ENCODE measurements at places on chromosomes 6 and 20.

DNA sequence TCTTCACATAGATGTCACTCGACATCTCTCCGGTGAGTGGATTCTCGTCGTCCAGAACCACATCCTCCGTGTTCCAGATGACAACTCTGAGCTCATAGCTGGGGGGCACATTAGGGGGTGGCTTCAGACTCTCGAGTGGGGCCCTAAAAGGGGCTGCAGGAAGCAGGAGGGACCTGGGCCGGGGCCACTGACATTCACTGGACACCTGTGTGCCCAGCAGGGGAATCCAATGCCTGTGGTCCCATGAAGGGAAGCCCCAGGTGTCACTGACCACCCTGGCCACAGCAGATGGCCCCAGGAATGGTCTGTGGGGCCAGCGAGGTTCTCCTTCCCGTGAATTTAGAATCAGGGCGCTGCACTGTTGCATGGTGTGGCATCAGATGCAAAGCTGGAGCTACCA lies 18.7 kb downstream of the ERGIC3 start:
- no peak for DNase-seq

- no peak for DNase-seq
Observed at GRCh38 chr6:52720321-52720720, 43.0 kb downstream of the GSTA2 start.

- DNase-seq: peak; percentile 44
Observed at GRCh38 chr6:24905483-24905882, 30.3 kb downstream of the RIPOR2 start.

DNA sequence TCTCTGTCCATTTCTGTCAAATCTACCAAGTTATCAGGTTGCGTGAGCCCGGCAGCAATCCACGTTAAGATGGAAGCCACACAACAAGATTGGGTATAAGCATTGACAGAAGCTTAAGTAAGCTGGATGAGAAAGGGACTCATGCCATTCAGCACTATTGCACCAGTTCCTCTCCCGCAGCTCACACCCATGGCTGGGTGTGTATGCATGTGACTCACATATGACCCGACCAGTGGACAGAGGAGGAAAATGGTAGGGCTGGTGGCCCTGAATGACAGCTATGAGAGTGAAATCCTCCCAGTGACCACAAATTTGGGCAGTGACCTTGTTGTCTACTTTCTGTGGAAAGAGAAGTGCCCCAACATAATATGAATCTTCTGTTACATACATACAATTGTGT lies 113.5 kb downstream of the OTOR start:
- no peak for DNase-seq

DNA sequence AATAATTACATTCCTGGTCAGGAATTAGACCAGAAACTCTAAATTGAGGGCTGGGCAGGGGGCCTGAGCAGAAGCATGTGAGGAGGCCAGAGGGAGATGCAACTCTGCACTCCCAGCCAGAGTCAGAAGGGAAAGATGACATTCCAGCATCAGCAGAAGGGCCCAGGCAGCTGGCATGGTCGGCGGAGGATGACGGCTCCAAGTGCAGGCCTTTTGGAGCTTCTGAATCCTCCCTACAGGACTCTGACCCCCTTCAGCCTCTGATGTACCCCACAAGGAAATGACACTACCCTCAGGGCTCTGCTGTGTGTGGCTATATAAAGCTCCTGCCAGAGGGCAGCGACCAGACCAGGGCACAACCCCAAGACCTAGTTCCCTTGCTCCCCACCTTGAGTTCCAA lies 1.9 kb downstream of the LRFN2 start:
- no peak for DNase-seq

- DNase-seq: no peak
Observed at GRCh38 chr6:169806701-169807100, 55.3 kb downstream of the ERMARD start.

DNA sequence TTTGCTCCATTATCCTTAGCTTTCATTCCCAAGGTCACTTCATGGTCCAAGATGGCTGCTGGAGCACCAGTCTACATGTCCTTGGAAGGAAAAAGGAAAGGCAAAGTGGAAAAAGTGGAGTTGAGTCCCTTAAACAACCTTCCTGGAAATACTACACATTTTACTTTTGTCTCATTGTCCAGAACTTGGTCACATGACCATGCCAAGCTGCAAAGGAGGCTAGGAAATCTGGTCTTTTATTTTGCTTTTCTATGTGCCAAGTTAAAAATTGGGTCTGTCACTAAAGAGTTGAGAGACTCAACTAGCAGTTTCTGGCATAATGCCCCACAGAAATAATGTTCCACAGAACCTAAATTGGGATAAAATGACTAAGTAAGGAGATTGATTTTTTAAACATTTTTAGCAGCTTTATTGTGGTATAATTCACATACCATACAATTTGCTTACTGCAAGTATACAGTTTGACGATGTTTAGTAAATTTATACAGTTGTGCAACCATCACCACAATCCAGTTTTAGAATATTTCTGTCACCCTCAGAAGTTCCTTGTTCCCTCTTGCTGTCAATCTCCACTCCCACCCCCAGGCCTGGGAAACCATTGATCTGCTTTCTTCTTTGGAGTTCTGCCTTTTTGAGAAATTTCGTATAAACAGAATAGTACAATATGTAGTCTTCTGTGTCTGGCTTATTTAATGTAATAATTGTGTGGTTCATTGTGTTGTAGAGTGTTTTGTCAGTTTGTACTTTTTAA lies 5.6 kb upstream of the CHD6 start:
- DNase-seq: no peak

DNA sequence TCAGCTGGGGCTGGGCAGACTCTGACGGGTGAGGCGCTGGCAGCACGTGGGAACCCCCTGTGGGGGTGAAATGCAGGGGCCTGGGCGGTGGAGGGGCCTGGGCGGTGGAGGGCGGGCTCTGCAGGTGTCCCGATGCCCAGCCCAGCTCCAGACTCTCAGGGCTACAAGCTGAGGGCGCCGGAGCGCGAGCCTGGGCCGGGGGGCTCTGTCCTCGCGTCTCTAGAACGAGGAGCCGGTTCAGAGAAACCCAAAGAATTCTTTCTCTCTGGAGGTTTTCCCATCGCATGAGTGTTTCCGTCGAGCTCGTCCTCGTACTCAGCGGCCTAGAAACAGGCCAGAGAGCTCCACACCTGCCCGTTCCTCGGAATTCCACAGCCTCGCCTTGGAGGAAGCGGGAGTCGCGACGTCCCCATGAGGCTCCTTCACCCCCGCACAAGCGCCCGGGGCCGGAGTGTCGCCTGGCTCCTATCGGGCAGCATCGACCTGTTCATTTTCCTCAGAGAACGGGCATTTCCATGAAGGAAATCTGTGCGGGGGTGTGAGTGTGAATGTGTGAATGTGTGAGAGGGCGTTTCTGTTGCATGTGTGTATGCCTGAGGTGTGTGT lies 76.9 kb downstream of the SMOC2 start:
- DNase-seq: no peak

- no peak for DNase-seq
Observed at GRCh38 chr20:21571841-21572690, 58.2 kb upstream of the NKX2-2 start.

DNA sequence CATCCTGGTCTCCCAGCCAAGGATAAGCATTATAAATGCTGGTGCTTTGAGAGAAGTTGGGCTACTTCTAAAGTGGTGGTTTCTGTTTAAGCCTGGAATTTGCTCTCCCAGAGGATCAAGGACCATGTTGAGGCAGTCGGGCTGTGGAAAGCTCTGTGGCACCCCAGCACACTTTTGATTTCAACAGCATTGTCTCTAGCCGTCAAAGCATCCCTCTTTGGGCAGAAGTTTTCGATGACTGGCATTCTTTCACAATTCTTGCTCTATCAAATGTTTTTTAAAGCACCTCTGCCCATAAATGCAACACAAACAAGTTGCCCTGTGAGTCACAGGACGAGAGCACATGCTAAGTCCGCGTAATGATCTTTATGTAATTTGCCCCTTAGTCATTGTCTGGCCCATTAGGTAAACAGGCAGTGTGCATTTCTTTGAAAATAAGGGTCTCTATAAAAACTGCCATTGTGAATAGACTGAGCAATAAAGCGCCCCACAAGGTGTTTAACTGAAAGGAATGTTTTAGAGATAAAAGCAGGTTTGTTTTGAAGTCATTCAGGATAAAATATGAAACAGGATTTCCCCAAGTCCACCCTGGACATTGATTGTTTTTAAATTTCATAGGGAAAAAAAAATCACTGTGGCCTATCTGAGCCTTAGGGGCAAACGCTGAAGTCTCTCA lies 44.7 kb upstream of the FOXQ1 start:
- no peak for DNase-seq

DNA sequence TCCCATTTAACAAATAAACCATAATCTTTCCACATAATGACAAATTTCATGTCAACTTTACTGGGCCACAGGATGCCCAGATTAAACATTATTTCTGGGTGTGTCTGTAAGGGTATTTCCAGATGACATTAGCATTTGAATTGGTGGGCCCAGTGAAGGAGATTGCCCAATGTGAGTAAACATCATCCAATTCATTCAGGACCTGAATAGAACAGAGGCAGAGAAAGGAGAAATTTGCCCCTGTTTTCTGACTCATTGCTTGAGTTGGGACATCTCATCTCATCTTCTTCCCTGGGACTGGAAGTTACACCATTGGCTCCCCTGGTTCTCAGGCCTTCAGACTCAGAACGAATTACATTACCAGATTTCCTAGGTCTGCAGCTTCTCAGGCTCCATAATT lies 142.9 kb downstream of the TPBG start:
- no peak for DNase-seq

- no peak for DNase-seq
Observed at GRCh38 chr6:136036601-136037000, 185.1 kb downstream of the PDE7B start.

DNA sequence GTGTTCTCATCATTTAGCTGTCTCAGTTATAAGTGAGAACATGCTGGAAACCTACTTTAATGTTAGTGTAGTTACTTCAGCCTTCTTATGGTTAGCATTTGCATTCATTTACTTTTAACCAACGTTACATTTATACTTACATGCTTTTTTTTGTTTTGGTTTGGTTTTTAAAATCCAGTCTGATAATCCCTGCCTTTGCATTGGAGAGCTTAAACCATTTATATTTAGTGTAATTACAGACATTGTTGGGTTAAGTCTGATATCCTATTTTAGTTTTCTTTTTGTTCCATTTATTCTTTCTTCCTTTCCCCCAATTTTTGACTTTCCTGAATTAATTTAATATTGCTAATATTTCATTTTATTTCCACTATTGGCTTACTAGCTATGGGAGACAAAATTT lies 70.2 kb downstream of the AIG1 start:
- no peak for DNase-seq

- no peak for DNase-seq
Observed at GRCh38 chr6:154238831-154239230, 117.8 kb downstream of the IPCEF1 start.

GRCh38 chr20:53881362-53881761 lies 189.0 kb downstream of the BCAS1 start:
- no peak for DNase-seq

- no peak for DNase-seq
Observed at GRCh38 chr6:30264743-30265142, 51.5 kb upstream of the TRIM26 start.

GRCh38 chr6:90719321-90720195 lies 132.7 kb upstream of the MAP3K7 start:
- DNase-seq: no peak

GRCh38 chr6:56618050-56618449 lies 24.6 kb downstream of the DST start:
- no peak for DNase-seq

- DNase-seq: no peak
Observed at GRCh38 chr6:107699254-107699653, 124.9 kb downstream of the SCML4 start.

GRCh38 chr6:110617057-110617456 lies 140.6 kb upstream of the SLC22A16 start:
- DNase-seq: no peak

DNA sequence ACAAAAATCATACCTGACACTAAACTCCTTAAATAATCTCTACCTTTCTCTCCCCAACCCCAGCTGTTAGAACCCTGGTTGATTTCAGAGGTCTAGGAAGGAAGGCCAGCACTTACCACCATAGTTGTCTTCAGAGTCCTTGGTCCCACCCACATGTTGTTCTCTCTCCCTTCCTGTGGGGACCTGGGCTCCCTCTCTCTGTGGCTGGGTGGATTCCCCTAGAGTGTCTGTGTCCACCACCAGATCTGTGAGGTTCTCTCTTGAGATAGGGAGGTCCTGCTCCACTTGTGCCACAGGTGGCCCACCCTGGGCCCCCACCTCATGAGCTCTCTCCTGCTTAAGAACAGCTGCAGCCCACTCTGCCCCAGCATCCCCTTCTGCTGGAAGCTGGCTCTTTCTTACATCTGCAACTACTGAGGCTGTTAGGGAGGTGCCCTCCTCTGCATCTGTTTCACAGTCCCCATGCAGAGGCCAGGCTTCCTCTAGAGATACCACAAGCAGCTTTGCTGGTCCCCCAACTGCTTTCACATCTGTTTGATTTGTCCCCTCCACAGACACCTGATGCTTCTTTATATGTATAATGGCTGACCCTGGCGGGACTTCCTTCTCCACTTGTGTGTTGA lies 5.2 kb downstream of the MDC1 start:
- DNase-seq: no peak

- DNase-seq: no peak
Observed at GRCh38 chr6:169185011-169185521, 68.6 kb downstream of the THBS2 start.

DNA sequence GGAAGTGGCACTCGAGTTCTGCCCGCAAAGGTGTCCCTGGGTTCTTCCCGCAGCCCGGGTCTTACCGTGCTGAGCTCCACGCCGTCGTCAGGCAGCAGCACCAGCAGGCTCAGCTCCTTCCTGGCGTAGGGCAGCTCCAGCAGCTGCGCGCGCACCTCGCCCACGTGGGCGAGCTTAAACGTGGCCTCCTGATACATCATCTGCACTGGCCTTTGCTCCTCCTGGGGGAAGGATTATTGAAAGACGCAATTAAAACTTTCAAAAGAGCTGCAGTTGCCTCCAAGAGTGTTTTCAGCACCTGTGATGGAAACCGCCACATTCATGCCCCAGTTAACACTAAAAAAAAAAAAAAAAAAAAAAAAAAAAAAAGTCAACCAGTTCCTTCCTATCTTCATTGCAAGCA lies 11.3 kb downstream of the SERPINB9 start:
- peak; percentile 57 for DNase-seq
